Stimulated activated CD4-positive, alpha-beta T cell treated with anti-CD3 and anti-CD28 coated beads, Interleukin-2, amount 100 ng/mL, for 24 hours (primary cell): ENCODE measurements at places on chromosomes 2 and 18.

DNA sequence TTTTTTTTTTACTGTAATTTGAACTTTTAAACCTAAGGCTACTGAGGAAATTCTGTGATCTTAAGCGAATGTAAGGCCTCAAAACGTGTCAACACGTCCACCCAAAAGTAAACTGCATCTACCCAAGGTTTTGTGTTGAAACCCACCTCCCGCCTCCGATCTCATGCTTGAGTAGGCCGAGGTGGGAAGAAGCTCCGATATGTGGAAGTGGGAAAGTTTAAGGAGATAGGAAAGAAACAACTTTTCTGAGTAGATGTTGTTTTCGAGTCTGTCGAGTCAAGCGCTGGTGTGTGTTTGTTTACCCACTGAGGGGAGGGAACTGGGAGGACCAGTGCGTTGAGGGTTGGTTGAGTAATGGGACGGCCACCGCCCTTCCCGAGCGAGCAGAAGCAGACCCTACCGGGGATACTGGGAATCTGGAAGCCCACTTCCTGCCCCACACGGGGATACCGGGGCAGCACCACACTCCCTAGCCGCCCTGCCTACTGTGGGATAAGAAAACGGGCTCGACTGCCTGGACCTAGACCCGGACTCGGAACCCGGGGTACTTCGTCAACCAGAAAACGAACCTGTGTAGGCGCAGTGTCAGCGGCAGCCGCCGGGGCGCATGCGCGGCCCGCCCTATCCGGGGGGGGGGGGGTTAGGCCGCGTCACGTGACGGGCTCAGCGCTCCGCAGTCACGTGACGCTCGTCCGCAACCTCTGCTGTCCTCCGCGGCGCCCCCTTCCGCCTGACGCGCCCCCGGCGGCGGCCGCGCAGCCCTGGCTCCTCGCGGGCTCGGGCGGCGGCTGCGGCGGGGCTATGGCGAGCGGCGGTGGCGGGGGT lies at the start of gene RETREG2:
Gene RETREG2 (plus strand): TSS at position 724 of the 825 bp plus-strand sequence. CDS start 78 bp downstream, at position 802.
- DNase-seq, result peak; percentile 79

DNA sequence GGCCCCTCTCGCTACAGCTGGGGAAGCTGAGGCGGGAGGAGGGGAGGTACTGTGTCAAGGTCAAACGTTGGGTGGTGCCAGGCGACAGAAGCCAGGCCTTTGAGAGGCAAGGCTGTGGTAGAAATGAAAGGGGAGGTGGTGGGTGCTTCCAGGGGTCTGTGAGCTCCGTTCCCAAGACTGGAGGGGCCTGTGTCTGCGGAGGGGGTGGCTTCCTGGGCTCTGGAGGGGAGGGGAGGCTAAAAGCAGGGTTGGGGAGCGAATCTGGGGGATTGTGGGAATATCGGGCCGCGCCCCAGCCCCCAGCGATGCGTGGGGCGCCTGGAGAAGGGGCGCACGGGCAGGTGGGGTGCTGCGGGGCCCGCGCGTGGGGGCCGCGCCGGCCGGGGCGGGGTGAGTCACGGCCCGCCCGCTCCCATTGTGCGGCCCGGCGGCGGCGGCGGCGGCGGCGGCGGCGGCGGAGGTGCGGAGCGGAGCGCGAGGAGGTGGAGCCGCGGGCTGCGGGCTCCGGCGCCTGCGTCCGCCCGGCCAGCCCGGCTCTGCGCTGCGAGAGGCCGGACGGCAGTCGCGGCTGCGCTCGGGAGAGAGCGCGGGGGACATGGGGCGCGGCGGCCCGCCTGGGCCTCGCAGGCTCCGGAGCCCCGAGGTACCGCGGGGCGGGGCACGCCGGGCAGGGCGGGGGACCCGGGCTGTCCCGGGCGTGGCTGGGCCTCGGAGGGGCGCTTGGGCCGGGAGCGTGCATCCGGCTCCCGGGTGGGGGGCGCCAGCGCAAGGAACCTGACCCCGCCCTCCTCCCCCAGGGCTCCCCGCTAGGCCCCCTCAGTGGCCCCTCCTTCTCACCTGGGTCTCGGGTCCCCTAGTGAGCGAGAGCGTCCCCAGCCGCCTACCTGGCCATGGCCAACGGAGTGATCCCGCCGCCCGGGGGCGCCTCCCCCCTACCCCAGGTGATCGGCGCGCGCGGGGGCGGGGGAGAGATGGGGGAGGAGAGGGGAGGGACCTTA lies at the start of gene SLC4A3:
Gene SLC4A3 (plus strand): TSS at position 528 of the 998 bp plus-strand sequence. CDS start 363 bp downstream, at position 891.
- DNase-seq, result no peak

GRCh38 chr2:181374781-181375675 lies 82.2 kb upstream of the ITGA4 start:
- no peak for DNase-seq

DNA sequence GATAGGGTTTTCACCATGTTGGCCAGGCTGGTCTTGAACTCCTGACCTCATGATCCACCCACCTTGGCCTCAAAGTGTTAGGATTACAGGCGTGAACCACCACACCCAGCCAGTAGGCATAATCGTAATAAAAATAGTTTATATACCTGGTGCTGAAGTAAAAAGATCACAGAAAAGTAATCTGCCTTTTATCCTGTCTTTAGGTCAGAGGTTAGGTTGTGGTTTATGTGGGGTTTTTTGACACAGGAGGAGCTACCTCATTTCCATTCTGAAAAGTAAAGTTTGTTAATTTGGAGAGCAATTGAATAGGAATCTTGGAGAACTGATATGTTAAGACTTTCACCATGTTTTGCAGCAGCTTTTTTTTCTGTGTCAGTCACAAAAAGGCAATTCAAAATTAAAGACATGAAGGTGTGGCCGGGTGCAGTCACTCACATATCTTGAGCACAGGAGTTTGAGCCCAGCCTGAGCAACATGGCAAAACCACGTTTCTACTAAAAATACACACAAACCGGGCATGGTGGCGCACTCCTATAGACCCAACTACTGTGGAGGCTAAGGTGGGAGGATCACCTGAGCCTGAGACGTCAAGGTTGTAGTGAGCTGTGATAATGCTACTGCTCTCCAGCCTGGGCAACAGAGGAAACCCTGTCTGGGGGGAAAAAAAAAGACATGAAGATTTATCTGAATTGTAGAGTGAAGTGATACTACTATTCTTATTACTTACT lies 31.5 kb downstream of the CCNT2 start:
- no peak for DNase-seq

DNA sequence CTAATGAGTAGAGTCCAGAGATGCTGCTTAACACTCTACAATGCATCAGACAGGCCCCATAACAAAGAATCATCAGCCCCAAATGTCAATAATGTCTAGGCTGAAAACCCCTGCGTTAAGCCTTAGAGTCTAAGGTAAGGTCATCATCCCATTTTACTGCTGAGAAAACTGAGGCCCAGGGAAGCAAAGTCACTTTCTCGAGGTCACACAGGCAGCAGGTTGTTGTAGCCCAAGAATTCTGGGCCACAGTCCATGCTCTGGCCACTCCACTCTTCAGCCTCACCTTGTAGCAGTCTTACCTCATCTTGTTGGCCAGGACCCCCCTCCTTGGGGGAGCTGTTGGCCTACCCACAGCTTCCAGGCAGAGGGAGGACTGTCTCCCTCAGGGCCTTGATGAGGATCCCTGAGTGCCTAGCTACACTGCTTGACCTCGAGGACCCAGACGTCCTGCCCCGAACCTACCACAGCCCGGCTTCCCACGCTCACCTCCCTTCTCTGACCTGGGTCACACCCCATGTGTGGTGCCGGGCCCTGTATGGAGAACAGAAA lies 54.4 kb downstream of the SMAD7 start:
- no peak for DNase-seq

- DNase-seq, result no peak
Observed at GRCh38 chr18:13627639-13628038, 98.7 kb downstream of the FAM210A start.

- no peak for DNase-seq
Observed at GRCh38 chr2:235106874-235107639, 155.2 kb downstream of the SH3BP4 start.

GRCh38 chr2:216071111-216071851 lies 10.3 kb downstream of the PECR start:
- no peak for DNase-seq

- DNase-seq, result no peak
Observed at GRCh38 chr2:119694845-119695521, 16.0 kb downstream of the TMEM177 start.

DNA sequence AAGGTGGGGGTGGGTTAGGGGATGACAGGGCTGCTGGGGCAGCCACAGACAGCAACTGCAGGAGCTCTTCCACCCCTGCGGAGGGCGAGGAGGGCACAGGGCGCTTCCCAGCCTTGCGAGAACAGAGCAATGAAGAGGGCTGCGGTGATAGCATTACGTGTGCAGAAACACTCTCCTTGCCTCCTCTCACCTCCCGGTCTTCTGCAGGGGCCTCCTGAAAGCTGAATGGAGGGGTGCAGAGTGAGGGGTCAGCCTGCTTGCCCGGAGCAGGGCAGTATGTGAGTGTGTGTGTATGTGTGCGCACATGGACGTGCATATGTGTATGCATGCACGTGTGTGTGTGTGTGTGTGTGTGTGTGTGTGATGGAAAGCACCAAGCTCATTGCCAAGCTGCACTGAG lies 29.5 kb upstream of the IL1R2 start:
- no peak for DNase-seq

DNA sequence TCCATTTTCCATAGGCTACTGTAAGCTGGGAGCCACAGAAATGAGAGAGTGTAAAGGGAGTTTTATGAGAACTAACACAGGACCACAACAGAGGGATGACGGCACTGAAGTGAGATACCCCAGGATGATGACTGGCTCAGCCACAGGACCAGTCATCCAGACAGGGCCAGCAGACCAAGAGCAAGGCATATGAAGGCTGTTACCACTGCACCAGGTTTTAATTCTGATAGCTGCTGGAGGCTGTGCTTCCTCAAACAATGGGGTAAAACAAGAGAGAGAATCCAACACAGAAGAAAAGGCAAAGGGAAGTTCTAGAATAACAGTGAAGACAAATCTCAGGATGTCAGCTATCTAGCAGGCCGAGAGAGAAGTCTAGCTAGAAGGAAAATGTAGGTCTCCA lies 94.9 kb downstream of the BCL2 start:
- DNase-seq, result peak; percentile 48

DNA sequence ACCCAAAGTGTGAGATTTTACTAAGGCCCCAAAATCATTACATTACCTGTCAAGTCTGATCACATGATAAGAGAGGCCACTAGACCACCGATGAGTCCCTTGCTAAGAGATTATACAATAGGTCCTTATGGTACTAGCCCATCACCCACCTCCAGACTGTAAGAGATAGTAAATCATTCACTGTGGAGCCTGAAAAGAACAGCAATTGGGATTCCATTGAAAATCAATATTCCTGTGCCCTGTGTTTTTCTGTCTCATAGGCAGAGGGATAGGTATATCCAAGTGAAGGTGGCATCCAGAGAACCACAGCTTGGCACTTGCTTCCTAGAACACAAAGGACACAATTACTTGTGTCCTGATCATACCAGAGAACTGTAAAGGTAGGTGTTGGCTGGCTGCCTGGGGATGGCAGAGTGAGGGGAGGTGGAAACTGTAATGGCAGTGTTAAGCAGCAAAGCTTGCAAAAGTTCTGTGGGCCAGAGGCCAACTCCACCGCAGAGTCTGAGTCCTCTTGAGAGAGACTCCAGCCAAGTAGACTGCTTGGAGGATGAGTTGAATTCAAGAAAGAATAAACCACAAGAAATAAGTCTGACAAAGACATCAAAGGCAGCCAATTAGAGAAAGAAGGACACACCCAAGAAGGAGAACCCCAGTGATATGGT lies 102.0 kb upstream of the PIEZO2 start:
- no peak for DNase-seq
